NCI-H226 (cell line): ENCODE measurements at places on chromosomes 6 and 20.

- DNase-seq = no peak
These were observed 181.8 kb upstream of the RALGAPA2 start for GRCh38 chr20:20894280-20894679.

GRCh38 chr20:7458459-7458858 lies 481.8 kb downstream of the HAO1 start:
- no peak for DNase-seq

DNA sequence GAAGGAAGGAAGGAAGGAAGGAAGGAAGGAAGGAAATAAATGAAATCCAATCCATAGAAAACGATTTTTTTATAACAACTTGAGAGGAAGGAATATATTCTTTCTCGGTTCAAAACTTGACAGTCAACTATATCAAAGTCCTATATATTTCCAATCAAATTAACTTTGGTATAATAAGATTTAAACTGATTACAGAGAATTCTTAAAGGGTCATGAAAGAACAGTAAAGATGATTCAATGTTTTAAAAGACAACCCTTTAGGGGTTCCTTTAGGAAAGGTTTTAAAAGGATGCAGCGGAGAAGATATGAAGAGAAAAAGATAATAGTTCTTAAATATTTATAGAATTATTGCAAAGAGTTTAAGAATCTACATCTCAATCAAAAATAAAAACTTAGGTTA lies 61.2 kb downstream of the ME1 start:
- no peak for DNase-seq

- no peak for DNase-seq
These were observed 174.1 kb upstream of the PRSS16 start for GRCh38 chr6:27073441-27073840.

DNA sequence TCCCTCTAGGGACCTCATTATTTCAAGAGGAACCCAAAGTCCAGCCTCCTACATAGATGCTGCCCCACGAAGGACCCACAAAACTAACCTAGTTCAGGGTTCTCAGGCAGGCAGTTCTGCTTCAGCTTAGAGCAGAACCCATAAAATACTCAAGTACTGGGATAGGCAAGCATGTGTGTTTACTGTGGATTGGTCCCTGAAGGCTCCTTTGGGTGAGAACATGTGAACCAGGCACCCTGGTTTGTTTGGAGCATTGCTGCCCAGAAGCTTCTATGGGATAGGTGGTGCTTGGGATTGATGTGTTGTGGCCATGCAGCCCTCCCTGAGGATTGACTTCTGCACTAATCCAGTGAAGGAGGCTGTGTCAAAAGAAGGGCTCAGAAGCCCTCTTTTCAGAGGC lies 14.9 kb upstream of the EFHC1 start:
- DNase-seq = no peak

DNA sequence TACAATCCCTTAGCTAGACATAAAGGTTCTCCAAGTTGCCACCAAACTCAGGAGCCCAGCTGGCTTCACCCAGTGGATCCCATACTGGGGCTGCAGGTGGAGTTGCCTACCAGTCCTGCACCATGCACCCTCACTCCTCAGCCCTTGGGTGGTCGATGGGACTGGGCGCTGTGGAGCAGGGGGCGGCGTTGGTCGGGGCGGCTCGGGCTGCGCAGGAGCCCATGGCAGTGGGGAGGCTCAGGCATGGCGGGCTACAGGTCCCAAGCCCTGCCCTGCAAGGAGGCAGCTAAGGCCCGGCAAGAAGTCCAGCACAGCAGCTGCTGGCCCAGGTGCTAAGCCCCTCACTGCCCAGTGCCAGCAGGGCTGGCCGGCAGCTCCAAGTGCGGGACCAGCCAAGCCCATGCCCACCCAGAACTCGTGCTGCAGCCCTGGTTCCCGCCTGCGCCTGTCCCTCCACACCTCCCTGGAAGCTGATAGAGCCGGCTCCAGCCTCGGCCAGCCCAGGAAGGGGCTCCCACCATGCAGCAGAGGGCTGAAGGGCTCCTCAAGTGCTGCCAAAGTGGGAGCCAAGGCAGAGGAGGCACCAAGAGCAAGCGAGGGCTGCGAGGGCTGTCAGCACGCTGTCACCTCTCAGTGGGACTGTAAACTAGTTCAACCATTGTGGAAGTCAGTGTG lies 912.1 kb downstream of the PHF3 start:
- no peak for DNase-seq

DNA sequence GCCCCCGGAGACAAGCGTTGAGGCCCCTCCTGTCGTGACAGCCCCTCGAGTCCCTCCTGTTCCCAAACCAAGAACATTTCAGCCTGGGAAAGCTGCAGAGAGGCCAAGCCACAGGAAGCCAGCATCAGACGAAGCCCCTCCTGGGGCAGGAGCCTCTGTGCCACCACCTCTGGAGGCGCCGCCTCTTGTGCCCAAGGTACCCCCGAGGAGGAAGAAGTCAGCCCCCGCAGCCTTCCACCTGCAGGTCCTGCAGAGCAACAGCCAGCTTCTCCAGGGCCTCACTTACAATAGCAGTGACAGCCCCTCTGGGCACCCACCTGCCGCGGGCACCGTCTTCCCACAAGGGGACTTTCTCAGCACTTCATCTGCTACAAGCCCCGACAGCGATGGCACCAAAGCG lies 72.4 kb downstream of the SERAC1 start:
- DNase-seq = no peak

- no peak for DNase-seq
These were observed 402.6 kb upstream of the SULF2 start for GRCh38 chr20:48187851-48188250.

DNA sequence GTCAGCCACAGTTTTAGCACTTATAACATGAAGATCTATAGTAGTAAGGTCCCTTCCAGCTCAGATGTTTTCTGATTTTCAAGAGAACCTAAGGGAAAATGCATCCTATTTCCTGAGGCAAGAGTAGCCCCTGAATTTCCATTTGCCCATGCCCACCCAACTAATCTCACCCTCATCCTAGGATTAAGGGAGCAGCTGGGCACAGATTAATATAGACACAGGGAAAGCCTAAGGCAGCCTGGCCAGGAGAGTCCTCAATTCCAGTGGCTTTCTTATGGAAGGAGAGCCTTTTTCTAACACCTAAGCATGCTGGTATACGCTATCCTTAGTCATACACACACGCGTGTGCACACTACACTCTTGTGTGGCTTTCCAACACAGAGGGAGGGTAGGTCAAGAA lies 1.5 kb downstream of the APOBEC2 start:
- DNase-seq = no peak

- DNase-seq = no peak
These were observed 31.6 kb upstream of the LAMA4 start for GRCh38 chr6:112286010-112286409.

- no peak for DNase-seq
These were observed 520 bp upstream of the RIPOR3 start for GRCh38 chr20:50691573-50692551.

GRCh38 chr20:35583636-35584560 lies 31.7 kb upstream of the SPAG4 start:
- DNase-seq = no peak

DNA sequence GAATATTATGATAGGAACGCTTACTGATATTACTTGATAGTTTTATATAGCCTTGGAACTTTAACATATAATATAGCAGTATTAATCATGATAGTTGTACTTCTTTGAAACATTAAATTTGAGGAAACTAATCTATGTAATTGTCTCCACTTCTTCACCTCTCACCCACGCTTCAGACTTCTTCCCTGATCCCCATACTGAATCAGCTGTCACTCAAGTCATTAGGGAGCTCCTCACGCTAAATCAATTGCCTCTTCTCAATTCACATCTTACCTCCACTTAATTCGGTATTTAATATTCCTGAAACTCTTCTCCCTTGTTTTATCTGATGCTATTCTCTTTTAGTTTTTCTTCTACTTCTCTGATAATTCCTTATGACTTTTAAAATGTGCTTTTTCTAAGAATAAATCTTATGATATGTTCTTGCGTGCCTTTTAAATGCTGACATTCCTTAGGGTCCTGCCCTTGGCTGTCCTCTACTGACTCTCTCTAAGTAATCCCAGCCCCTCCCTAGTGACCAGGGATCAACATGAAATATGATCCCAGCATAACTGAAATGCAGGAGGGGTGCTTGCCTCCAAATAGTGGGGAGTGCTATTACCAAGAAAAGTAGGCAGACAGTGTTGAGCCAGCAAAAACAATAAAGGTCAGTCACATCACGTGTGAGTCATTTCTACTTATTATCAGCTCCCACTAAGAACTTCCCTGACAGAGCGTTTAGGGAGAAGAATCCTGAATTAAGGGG lies 9.9 kb downstream of the ANKRD66 start:
- no peak for DNase-seq
